COR-L47 (cell line): ENCODE measurements at places on chromosomes 7 and 10.

GRCh38 chr7:96686305-96686704, 23.3 kb downstream of the SEM1 start:
- no peak for DNase-seq

- no peak for DNase-seq
Measured at GRCh38 chr10:100656454-100656853, 88.9 kb upstream of the PAX2 start.

- no peak for DNase-seq
Measured at GRCh38 chr7:70935854-70936253, 196.1 kb upstream of the GALNT17 start.

DNA sequence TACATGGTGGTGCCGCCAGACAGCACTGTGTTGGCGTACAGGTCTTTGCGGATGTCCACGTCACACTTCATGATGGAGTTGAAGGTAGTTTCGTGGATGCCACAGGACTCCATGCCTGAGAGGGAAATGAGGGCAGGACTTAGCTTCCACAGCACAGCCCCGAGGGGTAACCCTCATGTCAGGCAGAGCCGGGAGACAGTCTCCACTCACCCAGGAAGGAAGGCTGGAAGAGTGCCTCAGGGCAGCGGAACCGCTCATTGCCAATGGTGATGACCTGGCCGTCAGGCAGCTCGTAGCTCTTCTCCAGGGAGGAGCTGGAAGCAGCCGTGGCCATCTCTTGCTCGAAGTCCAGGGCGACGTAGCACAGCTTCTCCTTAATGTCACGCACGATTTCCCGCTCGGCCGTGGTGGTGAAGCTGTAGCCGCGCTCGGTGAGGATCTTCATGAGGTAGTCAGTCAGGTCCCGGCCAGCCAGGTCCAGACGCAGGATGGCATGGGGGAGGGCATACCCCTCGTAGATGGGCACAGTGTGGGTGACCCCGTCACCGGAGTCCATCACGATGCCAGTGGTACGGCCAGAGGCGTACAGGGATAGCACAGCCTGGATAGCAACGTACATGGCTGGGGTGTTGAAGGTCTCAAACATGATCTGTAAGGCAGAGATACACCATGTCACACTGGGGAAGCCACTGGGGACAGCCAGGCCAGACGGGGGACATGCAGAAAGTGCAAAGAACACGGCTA, 104.6 kb upstream of the TNRC18 start:
- no peak for DNase-seq

DNA sequence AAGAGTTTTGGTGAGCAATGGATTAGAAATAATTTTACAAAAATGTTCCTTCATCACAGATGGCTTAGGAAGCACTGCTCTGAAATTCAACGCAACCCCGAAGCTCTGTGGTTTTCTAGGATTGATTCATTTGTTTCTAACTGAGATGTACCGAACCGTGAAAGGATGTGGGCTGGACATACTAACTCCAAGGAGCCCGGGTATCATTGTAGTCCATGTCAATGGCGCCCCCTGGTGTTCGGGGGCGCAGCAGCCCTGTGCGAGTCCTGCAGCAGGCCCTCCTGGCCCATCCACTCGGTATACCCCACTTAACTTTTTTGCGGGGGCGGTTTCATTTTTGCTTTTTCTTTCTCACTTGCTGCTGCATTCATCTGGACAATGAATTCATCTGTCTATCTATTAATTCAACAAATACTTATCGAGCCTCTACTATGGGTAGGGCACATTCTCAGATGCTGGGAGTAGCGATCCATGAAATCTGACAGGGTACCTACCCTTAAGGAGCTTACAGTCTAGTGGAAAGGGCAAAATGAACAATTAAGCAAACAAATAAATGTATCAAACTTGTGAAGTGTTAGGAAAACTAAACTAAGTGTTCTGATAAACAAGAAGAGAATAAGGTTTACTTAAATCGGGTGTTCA, 25.2 kb upstream of the ITPRID1 start:
- peak; percentile 14 for DNase-seq

DNA sequence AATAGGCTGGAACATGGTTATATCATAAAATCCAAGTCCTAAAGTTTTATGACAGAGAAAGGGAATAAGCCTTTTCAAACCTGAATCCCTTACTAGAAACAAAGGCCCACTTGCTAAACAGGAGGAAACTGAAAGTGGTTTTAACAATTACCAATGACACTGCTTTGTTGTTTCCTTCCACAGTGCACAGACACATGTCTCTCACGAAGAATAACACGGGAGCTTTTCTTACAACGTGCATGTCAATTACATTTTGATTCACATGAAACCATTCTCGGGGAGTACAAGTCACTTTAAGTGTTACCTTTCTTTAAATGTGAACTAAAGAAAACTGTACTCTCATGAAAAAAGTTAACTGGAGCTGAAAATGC, 1.4 kb downstream of the MRPS33 start:
- no peak for DNase-seq

GRCh38 chr10:44281089-44281613, 103.7 kb downstream of the CXCL12 start:
- DNase-seq: no peak

DNA sequence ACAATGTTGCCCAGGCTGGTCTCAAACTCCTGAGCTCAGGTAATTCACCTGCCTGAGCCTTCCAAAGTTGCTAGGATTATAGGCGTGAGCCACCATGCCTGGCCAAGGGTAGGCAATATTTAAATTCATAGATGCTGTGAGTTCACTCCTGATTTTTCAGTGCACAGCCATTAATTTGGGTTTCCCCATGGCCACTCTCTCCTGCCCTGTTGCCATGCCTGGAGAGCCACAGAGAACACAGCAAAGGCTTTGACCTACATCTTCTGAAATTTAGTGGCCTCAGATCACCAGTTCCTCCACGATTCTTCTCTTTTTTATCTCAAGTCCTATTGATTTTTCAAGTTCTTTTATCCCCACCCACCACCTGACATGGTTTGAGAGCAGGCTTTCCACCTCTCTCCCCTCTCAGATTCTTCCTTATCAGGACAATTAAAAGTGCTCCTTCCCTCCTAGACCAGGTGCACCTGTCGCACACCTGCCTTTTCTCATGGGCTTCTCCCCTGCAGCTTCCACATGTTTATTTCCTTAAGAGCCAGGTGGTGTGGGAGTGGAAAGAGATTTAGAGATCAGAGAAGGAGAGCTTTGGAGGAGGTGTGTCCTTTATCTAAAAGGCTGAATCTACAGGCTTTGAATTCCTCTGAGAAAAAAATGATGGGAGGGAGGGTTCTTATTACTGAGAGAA, 123.8 kb downstream of the ADRA2A start:
- peak; percentile 21 for DNase-seq

DNA sequence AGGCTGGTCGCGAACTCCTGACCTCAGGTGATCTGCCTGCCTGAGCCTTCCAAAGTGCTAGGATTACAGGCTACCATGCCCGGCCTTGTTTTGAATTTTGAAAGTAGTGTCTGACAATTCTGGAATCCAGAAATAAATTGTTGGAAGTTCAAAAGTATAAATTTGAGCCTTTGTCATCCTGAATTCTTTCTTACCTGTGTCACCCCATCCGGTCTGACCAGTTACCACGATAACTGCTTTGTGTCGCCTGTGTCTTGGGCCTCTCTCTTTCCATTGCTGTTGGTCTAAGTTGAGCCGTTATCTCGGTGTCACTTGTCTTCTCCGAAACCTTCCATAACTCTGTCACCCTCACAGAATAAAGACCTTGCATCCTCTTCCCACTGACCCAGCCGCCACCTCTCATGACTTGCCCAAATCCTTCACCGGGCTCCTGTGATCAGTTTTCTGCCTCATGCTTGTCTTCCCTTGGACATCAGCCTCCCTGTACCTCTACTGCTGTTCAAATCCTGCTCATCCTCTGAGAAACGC, 18.6 kb downstream of the CUL1 start:
- DNase-seq: no peak
